ENCODE measurements at places on chromosomes 2 and 18. TPM values are rescaled to one million over a fixed set of nuclear protein-coding genes. Genes with fewer than 3 reads are reported as not detected.
A peak's percentile ranks its signal among the peaks of the same experiment; 100 is the strongest.

DNA sequence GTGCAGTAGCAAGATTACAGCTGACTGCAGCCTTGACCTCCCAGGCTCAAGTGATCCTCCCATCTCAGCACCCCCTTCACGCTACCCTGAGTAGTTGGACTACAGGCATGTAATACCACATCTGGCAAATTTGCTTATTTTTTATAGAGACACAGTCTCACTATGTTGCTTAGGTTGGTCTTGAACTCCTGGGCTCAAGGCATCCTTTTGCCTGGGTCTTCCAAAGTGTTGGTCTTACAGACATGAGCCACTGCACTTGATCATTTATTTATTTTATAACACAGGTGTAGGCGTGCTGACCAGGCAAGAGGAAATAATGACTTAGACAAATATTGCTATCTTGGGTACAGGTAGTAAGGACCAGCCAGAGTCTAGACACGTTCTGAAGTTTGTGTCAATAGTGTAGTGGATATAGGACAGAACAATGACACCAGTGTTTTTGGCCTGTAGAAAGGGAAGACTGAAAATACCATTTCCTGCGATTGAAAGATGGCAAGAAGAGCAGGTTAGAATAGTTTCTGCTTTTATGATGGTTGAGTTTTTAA is 71.0 kb upstream of the THUMPD2 start:
- no peak for DNase-seq

DNA sequence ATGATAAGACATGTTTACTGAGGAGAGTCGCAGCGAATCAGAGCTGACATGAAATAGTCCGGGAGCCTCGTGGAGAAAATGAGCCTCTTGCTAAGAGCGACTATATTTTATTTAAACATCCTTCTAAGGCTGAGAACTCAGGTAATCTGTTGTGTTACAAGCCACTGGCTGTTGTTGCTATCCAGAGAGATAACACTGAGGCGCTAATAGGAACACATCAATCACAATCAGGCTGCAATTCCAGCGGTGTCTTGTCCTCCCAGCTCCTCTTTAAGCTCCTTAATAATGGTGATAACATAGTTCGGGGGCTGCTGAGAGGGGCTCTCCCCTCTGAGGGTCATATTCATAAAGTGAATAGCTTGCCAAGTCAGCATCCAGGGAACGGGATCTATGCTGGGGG is 95.1 kb downstream of the INSIG2 start:
- DNase-seq = no peak

DNA sequence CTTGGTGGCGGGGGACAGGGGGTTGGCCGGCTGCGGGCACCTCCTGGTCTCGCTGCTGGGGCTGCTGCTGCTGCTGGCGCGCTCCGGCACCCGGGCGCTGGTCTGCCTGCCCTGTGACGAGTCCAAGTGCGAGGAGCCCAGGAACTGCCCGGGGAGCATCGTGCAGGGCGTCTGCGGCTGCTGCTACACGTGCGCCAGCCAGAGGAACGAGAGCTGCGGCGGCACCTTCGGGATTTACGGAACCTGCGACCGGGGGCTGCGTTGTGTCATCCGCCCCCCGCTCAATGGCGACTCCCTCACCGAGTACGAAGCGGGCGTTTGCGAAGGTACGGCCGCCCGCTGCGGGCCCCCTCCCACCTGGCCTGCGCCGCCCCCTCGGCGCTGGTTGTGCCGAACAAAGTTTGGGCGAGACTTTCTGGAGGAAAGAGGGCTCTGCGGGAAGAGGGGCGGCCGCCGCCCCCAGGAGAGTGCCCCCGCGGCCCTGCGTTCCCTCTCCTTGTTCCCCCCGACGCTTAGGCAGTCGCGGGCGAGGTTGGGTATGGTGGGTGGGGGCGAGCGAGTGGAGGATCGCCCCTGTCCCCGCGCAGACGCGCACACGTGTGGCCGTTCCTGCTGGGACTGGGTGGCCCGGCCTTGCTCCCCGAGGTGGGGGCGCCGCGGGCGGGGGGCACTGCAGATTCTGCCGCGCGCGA is 866 bp downstream of the CRIM1 start:
- DNase-seq = peak; percentile 50

- DNase-seq = no peak
Observed at GRCh38 chr2:238561230-238561629, 134.5 kb downstream of the ASB1 start.

DNA sequence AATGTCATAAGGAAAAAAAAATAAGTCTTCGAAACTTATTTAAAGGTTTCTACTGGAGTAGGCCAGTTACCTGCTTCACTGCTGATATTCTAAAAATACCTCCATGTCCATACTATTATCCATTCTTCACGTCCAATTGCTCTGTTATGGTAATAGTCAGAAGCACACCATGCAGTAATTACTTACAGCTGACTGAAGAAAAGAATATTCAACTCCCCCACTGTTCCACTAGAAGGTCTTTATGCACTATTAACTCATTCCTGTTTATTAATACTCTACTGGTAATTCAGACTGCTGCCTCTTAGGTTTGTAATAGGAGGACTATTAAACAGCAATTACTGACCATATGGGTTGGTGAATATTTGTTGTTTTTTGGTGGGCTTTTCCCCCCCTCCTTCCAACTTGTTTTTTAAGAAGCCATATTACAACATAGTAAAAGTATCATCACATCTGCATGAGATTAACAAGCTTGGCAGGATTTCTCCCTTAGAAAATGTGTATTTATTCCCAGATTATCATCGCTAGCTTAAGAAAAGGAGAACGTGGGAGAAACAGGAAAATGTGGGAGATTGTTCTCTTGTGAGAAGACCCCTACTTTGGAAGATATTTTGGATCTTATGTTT is 806.4 kb upstream of the FANCL start:
- no peak for DNase-seq

DNA sequence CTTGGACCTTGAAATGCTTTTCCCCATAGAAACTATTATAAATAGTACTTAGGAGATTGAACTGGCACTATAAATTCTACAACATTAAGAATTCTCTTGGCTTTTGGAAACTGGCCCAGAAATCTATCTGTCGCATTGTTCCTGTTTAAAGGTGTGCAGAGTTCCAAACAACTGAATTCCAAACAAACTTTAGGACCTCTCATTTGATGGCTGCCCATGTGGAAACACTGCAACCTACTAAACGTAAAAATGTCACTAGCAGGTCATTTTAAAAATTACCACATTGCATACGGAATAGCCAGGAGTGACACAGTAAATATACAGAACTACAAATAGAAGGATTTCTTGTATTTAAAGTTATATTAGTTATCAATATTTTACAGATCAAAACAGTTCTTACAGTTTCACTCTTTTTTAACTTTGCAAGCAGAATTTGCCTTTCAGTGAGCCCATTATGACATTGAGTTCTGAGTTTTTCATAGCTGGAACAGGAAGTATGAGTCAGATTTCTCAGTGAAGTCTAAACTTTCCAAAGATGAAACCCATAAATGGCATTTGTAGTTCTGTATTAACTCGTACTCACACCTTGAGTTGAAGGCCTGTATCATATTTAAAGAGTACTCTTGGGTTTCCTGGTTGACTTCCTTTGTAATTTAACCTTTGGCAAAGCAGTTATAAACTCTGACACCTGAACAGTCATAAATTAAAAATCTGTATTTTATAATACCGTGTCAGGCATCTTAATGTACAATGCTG is 142.3 kb upstream of the BOD1L2 start:
- DNase-seq = peak; percentile 26

DNA sequence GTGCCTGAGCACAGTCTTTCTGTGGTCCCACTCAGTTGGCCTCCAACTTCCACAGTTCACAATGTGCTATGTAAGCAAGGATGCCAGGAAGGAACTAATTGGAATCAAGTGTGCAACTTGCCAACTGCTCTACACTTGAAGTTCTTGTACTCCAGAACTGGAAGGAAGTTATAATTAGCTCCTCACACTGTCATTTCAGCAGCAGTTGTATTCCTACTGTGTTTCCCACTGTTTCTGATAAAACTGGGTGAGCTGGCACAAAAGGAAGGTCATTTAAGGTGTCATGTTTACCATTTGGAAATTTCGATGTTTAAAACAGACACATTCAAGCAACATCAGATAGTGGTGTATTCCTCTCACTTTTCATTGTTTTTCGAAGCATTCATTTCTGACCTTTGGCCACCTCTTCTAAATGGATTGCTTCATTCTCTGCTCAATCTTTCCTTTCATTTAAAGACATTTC is 84.2 kb downstream of the ANTXR1 start:
- DNase-seq = no peak

SLC30A3 gene
- not detected for total RNA-seq

PSMD1 gene
- total RNA-seq = 157 TPM

TGFA gene
- total RNA-seq = 0.19 TPM

HOXD13 gene
- total RNA-seq = not detected
